Activated naive CD8-positive, alpha-beta T cell treated with anti-CD3 and anti-CD28 coated beads, Interleukin-2, amount 10 ng/mL, durations not matched to agents 7 days and 5 days (primary cell): ENCODE measurements at places on chromosomes 4 and X. TPM values are rescaled to one million over a fixed set of nuclear protein-coding genes. Genes with fewer than 3 reads are reported as not detected.

GRCh38 chr4:1723131-1723801, 1.9 kb downstream of the TACC3 start:
- DNase-seq: no peak

DNA sequence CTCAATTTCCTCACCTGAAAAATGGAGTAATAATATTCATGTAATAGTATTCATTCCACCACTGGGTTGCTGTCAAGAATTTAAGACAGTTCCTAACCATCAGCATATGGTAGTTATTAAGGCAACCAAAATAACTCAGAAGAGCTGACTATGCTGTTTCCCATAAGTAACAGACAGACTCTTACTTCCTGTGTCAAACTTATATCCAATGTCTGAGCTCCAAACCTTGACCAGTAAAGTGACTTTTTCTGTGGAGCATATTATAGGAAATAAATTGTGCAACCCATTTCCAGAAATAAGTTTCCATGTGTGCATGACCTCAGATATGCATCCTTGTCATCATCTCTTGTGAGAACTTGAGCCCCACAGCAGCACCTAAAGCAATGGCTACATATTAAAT, 78.8 kb downstream of the HADH start:
- DNase-seq: no peak

GRCh38 chr4:8393593-8394038, 46.9 kb downstream of the ACOX3 start:
- DNase-seq: no peak

Gene ABHD18
- total RNA-seq: 23.3 TPM

Gene BCLAF3
- 8.9 TPM for total RNA-seq

Gene ZNF711
- total RNA-seq: 0.30 TPM
